ENCODE measurements at places on chromosomes 1 and 21. TPM values are rescaled to one million over a fixed set of nuclear protein-coding genes. Genes with fewer than 3 reads are reported as not detected.

- DNase-seq = no peak
Observed at GRCh38 chr1:170213596-170213995, 67.8 kb downstream of the NTMT2 start.

GRCh38 chr1:8525216-8525557 lies 207.3 kb downstream of the SLC45A1 start:
- no peak for DNase-seq

- DNase-seq = no peak
Observed at GRCh38 chr21:41215856-41216408, 48.0 kb downstream of the BACE2 start.

- no peak for DNase-seq
Observed at GRCh38 chr21:44878053-44878982, 4.8 kb upstream of the PTTG1IP start.

- DNase-seq = no peak
Observed at GRCh38 chr1:155850345-155850744, 6.7 kb downstream of the GON4L start.

Gene HSPB7
- total RNA-seq = not detected

Gene PTGFRN
- 40.8 TPM for total RNA-seq

Gene ETV3L
- under 0.01 TPM for total RNA-seq
